ENCODE measurements at places on chromosomes 7 and 10.

DNA sequence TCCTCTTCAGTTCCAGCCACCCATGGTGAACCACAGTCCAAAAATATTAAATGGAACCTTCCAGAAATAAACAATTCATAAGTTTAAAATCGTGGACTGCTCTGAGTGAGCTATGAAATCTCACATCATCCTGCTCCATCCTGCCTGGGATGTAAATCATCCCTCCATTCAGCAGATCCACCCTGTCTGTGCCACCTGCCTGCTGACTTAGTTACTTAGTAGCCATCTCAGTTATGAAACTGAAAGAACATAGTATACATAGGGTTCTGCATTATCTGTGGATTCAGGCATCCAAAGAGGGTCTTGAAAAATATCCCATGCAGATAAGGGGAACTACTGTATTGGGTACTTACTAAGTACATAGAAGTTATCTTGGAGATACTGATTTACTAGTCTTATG, 89.0 kb downstream of the ST8SIA6 start:
- DNase-seq, result no peak

DNA sequence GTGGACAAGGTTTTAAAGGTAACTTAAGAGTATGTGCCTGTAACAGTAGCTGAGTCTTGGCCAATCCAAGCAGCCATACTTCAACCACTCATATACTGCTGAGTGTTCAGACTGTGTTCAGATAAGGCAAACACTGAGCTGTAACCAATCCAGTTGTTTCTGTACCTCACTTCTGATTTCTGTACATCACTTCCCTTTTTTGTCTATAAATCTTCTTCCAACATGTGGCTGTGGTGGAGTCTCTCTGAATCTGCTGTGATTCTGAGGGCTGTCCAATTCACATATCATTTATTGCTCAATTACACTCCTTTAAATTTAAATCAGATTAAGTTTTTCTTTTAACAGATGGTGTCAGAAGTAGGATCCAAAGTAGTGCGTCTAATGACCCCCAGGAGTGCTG, 149.5 kb upstream of the PHF14 start:
- no peak for DNase-seq

GRCh38 chr7:141785706-141786552, 4.1 kb upstream of the TAS2R5 start:
- DNase-seq, result peak; percentile 37

- no peak for DNase-seq
Observed at GRCh38 chr7:130279286-130279685, 12.6 kb downstream of the CPA2 start.

GRCh38 chr10:43029043-43029442, 47.8 kb upstream of the RET start:
- no peak for DNase-seq

- no peak for DNase-seq
Observed at GRCh38 chr7:45704683-45705016, 130.5 kb downstream of the ADCY1 start.

GRCh38 chr10:34489973-34490745, 324.9 kb downstream of the PARD3 start:
- DNase-seq, result peak; percentile 70

- no peak for DNase-seq
Observed at GRCh38 chr10:1166828-1167275, 110.7 kb downstream of the WDR37 start.

DNA sequence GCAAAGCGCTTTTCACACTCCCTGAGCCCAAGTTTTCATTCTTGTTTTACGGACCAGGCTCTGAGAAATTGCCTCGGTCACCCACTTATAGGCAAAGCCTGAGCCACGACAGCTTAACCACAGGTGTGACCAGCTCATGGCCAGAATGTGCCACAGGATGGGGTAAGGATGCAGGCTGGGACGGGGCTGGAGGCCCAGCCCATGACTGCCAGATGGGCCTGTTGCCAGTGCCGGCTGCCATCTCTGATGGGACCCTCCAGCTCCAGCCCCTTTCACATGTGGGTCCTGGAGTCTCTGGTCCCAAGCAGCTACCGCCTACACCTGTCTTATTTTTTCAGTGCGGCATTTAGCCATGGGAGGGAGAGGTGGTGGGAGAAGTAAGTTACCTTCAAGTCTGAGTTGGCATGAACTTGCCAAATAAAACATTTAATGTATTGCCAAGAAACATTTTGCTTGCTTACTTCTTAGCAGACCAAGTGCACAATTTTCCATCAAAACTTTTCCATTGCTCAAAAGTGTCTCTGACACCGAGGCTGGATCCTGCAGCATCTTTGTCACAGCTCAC, 142.6 kb downstream of the GRK5 start:
- no peak for DNase-seq

GRCh38 chr7:85464042-85464651, 277.3 kb upstream of the SEMA3D start:
- no peak for DNase-seq

DNA sequence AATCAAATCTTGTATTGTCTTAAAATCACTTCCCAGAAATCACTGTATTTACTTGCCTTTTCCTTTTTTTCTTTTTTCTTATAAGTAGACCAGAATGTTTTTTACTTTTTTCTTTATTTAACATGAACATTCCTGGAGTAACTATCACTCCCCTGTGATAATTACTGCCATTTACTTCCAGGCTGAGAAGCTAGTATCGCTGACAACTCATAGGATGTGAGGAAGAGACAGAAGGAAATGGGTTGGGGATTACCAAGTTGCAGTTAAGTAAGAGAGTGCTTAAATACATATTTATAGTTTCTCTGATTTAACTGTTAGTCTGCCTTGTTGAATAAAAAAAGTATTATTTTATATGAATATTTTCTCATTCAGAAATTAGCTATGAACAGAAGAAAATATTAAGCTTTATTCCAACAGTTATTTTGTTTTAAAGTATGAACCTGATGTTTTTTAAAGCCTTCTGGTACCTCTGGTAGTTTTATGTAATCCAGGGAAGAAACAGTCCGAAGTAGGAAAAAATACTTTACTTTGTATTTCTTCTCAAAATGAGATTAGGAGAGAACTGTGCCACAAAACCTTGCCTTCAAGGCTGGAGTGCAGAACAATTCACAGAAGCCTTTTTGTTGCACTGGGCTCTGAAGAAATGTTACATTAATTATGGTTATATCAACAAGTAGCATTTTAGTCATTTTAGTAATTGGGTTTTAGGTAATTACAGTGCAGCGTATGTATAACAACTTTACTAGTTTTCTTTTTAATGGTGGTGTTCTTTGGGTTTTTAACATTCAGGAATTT, 72.8 kb downstream of the SHOC2 start:
- peak; percentile 35 for DNase-seq

DNA sequence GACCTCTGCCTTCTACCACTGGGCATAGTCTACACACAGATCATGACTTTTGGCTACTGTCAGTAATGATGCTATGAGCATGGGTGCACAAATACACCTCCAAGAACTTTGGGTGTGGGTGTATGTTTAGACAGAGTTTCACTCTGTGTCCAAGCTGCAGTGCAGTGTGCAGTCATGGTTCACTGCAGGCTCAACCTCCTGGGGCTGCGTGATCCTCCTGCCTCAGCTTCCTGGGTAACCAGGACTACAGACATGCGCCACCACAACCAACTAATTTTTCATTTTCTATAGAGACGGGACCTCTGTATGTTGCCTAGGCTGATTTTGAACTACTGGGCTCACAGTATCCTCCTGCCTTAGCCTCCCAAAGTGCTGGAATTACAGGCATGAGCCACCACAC, 194.4 kb downstream of the NSUN6 start:
- no peak for DNase-seq

DNA sequence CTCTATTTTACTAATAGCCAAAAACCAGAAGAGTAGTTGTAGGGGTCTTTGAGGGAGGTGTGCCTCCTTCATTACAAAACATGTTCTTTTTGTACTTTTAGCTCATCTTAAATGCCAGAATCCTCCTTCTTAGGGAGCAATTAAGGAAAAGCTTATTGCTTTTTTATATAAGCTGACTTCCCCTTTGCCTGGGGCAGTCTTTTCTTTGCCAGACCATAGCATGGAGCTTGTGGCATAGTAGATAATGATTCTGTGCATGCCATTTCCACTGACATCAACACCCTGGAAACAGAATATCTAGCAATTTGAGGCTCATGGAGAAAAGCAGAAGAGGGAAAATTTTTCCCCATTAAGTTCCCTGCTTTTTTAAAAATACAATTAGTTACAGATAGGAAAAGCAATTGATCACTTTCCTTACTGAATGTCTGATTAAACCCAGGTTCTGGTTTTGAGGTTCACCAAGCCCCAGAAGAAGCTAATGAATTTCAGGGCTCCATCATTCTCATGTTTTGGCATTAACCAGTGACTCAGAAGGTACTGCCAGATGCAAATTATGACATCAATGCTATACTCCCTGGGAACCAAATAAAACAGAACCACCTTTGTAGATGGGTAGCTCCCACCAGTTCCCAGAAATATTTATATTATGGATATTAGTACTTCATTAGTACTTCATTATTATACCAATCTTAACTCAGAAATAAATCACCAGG, 410.6 kb downstream of the KCNMA1 start:
- DNase-seq, result peak; percentile 30

DNA sequence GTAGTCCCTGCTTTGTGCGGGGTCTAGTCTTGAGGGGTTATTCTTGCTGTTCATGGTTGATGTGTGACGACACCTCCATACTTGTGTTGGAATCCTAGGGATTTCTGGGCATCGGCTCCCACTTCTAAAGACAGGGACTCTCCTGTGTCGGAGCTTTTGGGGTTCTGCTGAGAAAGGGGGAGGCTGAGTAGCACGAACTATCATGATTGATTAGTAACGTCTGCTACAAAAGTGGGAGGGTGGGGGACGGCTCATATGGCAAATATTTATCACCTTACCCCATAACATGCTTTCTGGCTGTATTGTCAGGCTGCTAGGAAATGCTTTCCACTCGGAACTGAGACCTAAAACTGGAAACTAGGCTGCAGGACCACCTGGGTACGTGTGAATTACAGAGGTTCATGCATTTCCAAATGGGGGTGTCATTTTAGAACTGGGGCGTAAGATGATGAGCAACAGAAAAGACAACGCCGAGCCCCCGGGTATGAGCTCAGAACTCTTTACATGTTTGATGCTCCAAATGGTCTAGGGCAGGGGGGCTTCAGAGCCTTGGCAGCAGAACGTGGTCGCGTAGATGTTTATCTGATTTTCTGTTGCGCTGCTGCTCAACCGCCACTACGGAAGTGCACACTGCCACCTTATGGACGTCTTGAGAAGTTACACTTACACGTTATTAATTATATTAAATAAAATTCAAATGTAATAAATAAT, 15.1 kb upstream of the NME8 start:
- peak; percentile 41 for DNase-seq

DNA sequence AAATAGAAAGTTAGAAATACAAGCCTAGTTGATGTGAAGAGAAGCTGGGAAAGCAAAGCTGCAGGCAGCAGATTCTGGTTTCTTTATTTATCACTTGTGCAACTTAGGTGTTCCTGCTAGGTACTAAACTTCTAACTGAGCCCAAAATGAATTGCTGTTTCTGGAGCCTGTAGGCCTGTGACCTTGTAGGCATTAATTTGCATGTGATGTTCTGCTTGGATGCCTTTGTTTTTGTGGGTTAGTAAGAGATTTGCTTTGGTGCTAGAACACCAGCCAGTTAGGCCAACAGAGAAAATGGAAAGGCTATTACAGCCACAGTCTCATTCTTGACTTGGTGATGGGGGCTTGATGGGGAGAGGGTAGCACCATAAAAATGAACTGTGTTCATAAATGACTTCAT, 370.7 kb downstream of the PPP1R3A start:
- no peak for DNase-seq

GRCh38 chr7:93958216-93958615, 36.7 kb downstream of the GNG11 start:
- peak; percentile 49 for DNase-seq

- peak; percentile 68 for DNase-seq
Observed at GRCh38 chr7:16711730-16712129, 41.8 kb upstream of the TSPAN13 start.

- no peak for DNase-seq
Observed at GRCh38 chr7:55178863-55179773, 160.3 kb downstream of the EGFR start.

- no peak for DNase-seq
Observed at GRCh38 chr7:92485974-92486373, 8.2 kb upstream of the ERVW-1 start.

DNA sequence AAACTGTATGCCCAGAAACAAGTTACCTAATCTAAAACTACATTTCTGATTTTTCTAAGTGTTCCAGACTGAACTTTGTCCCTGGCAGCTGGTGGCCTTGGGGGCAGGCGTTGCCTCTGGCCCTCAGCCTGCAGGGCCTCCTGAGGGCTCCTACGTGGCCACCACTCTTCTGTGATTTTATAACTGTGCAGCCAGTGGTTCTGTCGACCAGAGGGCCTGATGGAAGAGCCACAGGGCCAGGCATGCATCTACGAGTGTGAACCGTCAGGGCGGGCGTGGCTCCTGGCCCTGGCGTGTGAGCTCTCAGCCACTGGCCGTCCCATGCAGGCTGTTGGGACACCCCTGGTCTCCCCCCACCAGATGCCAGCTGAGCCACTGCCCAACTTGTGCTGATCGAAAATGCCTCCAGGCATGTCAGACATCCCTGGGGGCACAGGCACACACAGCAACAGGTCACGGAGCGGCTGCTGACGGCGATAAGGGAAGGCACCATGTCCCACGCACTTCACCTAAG, 173.4 kb downstream of the ZMYND11 start:
- DNase-seq, result no peak
